ENCODE measurements at places on chromosomes 5 and 9. TPM values are rescaled to one million over a fixed set of nuclear protein-coding genes. Genes with fewer than 3 reads are reported as not detected.

- no peak for DNase-seq
Observed at GRCh38 chr9:68953771-68954170, 60.1 kb downstream of the PRKACG start.

GRCh38 chr9:138118601-138119071 is 241.1 kb downstream of the CACNA1B start:
- DNase-seq: no peak

- no peak for DNase-seq
Observed at GRCh38 chr5:130549884-130550561, 615.0 kb downstream of the HINT1 start.

The FOXD4L6 gene
- total RNA-seq: 0.30 TPM

The PCDHGA2 gene
- 0.04 TPM for total RNA-seq

Data from Karpas-422 (cell line).